Naive B cell (primary cell): ENCODE measurements at places on chromosomes 5 and 9. TPM values are rescaled to one million over a fixed set of nuclear protein-coding genes. Genes with fewer than 3 reads are reported as not detected.

The LTC4S gene
- not detected for polyA plus RNA-seq

- no peaks in the 10 kb centered on the region for H3K36me3 ChIP-seq
- no peak overlapping the region for H3K27ac ChIP-seq
- H3K4me3 ChIP-seq, result no peak overlapping the region
- no peak for DNase-seq
- no peaks in the 10 kb centered on the region for H3K27me3 ChIP-seq
- H3K4me1 ChIP-seq, result no peaks in the 10 kb centered on the region
These were observed 391.4 kb downstream of the NNT start for GRCh38 chr5:43994352-43994708.

DNA sequence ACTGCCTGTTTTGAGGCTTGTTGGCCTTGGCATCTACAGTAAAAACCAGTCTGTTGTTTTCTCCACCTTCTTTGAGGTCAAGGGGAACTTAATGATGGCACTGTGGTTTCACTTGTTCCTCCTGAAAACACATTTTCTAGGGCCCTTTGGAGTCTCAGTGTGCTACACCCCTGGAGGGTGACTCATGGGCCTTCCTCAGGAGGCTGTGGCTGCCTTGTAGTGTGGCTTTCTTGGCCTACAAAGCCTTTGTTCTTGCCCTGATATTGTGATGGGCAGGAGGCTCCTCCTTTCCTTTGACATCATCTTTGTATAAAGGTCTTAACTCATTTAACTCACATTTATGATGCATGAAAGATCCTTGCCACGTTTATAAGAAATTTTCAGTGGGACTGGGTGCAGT, 56.3 kb upstream of the GPBP1 start:
- no peak for DNase-seq
- no peak overlapping the region for H3K27ac ChIP-seq
- H3K36me3 ChIP-seq, result no peaks in the 10 kb centered on the region
- no peak overlapping the region for H3K4me3 ChIP-seq
- H3K27me3 ChIP-seq, result no peaks in the 10 kb centered on the region

DNA sequence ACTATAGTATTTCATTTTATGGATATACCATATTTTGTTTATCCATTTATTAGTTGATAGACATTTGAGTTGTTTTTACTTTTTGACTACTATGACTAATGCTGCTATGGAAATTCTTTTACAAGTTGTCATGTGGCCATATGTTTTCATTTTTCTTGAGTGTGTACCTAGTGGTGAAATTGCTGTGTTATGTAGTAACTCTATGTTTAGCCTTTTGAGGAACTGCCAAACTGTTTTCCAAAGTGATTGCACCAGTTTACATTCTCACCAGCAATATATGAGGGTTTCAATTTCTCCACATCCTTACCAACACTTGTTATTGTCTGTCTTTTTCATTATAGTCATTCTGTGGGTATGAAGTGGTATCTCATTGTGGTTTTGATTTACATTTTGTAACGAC, 75.4 kb downstream of the GRIA1 start:
- DNase-seq, result no peak
- no peaks in the 10 kb centered on the region for H3K27me3 ChIP-seq
- no peak overlapping the region for H3K4me3 ChIP-seq
- H3K4me1 ChIP-seq, result no peaks in the 10 kb centered on the region

The PCDHA1 gene
- not detected for polyA plus RNA-seq
